Thymus (tissue), 14 donors: ENCODE measurements at places on chromosomes 16 and 17. TPM values are rescaled to one million over a fixed set of nuclear protein-coding genes. Genes with fewer than 3 reads are reported as not detected.

- no peak for DNase-seq
Measured at GRCh38 chr16:897701-898100, 73.1 kb downstream of the LMF1 start.

DNA sequence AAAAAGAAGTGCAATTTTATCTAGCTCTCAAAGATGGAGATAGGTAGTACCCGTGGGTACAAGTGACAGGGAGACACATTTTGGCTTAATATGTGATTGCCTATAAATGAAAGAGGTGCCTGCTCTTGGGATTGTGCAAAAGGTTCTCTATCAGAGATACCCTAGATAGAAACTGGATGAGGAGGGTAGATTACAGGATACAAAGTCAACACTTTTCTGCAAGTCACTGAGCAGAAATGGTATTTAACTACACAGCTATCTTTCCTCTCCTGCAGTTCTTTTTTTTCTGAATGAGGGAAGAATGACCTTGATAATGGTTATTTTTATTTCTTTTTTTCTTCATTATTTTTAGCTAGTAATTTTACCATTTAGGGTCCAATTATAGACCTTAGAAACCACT is 67.6 kb downstream of the MMD start:
- no peak for DNase-seq

- no peak for DNase-seq
Measured at GRCh38 chr17:30361766-30362279, 16.9 kb upstream of the CPD start.

DNA sequence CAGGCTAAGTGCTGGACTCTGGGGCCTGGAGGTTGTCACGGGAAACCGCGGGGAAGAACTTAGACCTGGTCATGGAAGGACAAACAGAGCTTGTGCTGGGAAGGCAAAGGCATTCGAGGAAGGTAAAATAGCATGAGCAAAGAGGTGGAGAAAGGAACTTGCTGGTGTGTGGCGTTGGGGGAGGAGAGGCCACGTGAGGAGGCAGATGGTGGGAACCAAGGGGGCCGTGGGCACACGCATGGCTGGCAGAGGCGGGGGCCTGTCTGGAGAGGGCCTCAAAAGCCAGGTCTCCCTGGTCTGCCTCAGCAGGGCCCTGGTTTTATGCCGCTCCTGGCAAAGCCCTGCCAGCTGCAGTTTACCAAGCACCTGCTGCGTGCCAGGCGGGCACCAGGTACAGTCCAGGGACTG is 15.3 kb downstream of the CORO7 start:
- no peak for DNase-seq

DNA sequence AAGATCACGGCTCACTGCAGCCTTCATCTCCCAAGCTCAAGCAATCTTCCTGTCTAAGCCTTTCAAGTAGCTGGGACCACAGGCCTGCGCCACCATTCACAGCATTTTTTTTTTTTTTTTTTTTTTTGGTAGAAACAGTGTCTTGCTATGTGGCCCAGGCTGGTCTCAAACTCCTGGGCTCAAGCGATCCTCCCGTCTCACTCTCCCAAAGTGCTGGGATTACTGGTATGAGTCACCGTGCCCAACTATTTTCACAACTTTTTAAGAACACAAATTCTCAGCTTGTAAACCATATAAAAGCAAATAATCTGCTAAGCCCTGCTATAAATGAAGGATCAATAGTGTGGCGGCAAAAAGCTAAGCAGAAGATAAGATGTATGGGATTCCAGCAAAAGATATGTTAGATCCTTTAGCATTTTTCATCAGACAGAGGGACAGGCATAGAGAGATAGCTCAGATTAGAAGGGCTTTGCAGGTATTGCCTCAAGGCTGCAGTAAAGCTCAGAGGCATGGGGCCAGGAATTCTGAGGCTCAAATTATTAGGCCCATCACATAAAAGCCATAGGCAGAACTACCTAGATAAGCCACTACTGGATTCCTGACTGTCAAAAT is 55.1 kb downstream of the EMP2 start:
- no peak for DNase-seq

- DNase-seq: no peak
Measured at GRCh38 chr17:55405600-55405999, 16.0 kb downstream of the MMD start.

- DNase-seq: no peak
Measured at GRCh38 chr16:89110641-89111040, 17.0 kb downstream of the ACSF3 start.

DNA sequence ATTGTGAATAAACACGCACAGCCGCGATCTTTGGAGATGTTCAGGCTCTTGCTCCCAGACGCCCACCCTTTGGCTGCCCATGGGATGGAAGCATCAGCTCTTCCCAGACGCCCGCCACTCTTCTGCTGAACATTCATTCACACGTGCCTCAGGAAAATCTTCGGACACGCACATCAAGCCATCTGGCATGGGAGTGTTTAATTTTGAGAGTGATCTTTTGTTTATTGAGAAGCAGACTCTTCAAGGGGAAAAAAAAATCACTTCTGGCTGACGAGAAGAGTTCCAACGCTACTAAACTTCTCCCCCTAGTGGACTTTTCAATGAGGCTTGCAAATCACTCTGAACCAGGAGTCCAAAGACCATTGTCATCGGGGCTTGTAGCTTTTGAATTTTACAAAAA is 62.0 kb upstream of the NUDT7 start:
- DNase-seq: no peak

DNA sequence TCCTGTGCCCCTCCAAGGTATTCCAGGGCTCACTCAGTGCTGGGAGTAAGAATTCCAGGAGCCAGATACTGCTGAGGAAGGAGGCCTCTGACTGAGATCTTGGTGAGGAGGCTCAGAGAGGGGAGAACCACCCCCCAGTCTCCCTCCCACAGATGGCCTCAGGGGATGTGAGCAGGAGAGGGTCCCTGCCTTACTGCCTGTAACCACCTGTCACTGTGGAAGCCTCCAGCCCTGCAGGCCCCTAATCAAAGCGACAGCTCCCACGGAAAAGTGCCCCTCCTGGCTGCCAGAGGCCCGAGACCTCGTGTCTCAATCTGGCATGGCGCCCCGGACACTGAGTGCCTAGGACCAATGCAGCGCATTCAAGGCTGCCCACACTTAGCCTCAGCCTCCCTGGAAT is 7.7 kb upstream of the C17orf113 start:
- no peak for DNase-seq

DNA sequence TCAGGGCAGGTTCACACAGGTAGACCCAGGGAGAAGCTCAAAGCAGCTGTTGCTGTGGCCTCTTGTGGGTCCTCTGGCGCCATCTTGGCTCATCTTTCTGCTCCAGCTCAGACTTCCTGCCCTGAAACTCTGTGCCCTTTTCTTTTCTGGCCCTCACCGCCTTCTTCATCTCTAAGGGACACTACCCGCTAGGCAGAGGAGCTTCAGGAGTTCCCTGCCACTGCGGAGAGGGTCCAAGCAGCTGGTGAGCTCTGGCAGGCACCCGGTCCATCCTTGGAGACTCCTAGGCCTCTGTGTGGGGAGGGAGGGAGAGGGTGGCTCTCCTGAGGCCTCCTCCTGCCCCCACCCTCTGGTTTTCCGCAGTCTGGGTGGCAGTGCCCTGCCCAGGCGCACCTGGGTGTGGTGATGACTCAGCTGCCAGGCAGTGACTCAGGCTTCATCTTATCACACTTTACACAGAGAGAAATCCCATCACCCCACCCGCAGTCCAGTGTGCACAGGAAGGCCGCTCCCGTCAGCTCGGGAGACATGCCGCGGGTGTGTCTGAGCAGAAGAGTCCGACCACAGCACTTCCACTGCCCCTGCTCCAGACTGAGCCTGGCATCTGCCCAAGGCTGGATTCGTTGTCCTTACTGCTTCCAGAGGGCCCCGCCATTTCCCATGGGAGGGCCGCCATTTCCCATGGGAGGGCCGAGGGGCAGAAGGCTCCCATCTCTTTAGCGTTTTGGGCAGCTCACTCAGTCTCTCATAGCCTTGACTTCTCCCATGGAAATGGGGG is 7.3 kb downstream of the NT5C start:
- DNase-seq: peak; percentile 50

DNA sequence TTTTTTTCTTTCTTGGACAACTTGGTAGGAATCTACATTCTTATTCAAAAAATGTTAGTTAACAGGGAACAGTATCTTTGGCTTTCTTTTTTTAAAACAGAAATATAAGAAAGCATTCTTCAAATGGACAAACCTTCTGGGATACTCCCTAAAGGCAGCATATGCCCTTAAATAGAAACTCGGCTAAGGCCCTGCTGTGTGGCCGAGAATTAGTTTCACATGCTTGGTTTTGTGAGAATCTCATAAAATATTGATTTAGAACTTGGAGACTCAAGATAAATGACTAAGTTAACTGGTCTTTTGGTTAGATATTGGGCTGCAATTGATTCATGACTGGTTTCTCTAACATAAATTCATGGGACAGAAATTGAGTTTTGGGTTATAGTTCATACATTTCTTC is 359.9 kb upstream of the XYLT1 start:
- DNase-seq: no peak

GRCh38 chr17:66476014-66476413 is 173.6 kb downstream of the PRKCA start:
- no peak for DNase-seq

GRCh38 chr16:55746081-55746480 is 86.8 kb downstream of the CES1 start:
- no peak for DNase-seq

DNA sequence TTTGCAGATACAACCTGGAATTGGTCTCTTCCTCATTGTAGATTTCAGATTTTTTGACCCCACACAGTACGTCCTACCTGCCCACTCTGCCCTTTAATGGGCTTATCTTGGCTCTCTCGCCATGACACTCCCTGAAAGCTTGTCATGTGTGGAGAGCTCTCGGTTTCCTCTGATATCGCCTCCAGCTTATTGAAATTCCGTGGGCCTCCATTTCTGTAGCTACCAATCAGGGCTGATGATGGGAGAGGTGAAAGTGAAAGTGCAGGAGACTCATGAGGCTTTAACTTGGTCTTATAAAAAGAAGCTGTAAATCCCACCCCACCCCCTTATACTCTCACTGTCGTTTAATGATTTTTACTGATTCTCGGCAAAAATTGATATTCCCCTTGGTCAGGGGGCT is 17.7 kb downstream of the HOXB1 start:
- no peak for DNase-seq

DNA sequence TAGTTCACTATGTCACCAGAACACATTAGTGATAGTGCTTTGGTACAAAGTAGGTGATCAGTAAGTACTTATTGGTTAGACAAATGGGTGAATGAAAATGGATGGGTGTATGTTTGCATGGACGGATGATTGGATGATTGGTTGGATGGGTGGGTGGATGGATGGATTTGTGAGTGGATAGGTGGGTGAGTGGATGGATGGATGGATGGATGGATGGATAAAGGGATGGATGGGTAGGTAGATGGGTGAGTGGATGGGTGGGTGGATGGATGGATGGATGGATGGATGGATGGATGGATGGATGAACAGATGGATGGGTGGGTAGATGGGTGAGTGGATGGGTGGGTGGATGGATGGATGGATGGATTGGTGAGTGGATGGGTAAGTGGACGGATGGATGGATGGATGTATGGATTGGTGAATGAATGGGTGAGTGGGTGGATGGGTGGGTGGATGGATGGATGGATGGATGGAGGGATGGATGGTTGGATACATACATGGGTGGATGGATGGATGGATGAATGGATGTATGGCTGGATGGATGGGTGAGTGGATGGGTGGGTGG is 225.3 kb upstream of the GSE1 start:
- no peak for DNase-seq

DNA sequence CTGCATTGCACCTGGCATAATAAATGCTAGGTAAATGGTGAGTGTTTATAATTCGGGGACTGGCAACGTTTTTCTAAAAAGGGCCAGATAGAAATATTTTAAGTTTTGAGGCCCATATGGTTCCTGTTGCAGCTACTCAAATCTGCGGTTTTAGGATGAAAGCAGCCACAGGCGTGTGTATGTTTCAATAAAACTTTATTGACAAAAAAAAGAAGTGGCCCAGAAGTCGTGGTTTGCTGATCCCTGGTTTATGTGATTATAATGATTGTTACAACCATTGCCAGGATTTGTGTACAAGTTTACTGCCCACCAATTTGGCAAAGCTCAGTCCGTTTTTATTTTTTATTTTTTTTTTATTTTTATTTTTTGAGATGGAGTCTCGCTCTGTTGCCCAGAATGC is 536.1 kb downstream of the XYLT1 start:
- DNase-seq: no peak

GRCh38 chr17:7204828-7205461 is 14.7 kb downstream of the DLG4 start:
- DNase-seq: peak; percentile 71

GRCh38 chr17:48995304-48995973 is 1.7 kb upstream of the IGF2BP1 start:
- DNase-seq: no peak

- peak; percentile 69 for DNase-seq
Measured at GRCh38 chr16:50274326-50275097, 8.2 kb downstream of the ADCY7 start.

GRCh38 chr16:82004601-82005000 is 6.7 kb downstream of the SDR42E1 start:
- no peak for DNase-seq

SHISA6 gene
- 0.09 TPM for total RNA-seq

PKMYT1 gene
- 16.5 TPM for total RNA-seq

CCDC200 gene
- total RNA-seq: not detected

CD300LG gene
- 0.71 TPM for total RNA-seq

SOCS3 gene
- 59.5 TPM for total RNA-seq

KRT28 gene
- total RNA-seq: 0.05 TPM

KRTAP4-2 gene
- not detected for total RNA-seq

LGALS9 gene
- total RNA-seq: 45.7 TPM

SPIRE2 gene
- 1.6 TPM for total RNA-seq

RNF43 gene
- 3.4 TPM for total RNA-seq

LDHD gene
- 0.99 TPM for total RNA-seq

KRT40 gene
- 0.09 TPM for total RNA-seq

NPTX1 gene
- total RNA-seq: 8.3 TPM
